ENCODE measurements at places on chromosomes 5 and 9.

DNA sequence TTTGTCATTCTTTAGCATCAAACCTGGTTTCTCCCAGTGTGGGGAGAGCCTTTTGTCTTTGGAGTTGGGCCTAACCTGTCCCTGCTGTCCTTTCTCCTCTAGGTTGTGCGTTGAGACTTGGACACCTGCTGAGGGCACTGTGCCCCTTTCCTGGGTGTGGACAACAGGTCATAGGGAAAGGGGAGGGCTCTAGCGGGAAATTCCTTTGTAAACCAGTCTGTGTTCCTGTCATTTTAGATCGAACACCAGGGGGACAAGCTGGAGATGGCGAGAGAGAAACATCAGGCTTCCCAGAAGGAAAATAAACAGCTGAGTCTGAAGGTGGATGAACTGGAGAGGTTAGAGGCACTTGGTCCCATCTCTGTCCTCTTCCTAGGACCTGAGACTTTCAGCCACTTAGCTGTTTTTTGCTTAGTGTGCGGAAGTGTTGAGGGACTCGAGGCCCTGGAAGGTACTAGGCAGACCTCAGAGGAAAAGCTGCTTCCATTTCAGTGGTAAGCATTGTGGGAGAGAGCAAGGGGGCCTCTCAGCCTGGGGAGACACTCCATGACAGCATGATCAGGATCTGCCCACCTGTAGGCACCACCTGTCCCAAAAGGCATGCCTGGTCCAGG lies 8.6 kb upstream of the GLE1 start:
- DNase-seq = no peak

- no peak for DNase-seq
Observed at GRCh38 chr9:137688725-137689124, 69.9 kb downstream of the EHMT1 start.

- no peak for DNase-seq
Observed at GRCh38 chr5:136399527-136399926, 34.2 kb upstream of the TRPC7 start.

DNA sequence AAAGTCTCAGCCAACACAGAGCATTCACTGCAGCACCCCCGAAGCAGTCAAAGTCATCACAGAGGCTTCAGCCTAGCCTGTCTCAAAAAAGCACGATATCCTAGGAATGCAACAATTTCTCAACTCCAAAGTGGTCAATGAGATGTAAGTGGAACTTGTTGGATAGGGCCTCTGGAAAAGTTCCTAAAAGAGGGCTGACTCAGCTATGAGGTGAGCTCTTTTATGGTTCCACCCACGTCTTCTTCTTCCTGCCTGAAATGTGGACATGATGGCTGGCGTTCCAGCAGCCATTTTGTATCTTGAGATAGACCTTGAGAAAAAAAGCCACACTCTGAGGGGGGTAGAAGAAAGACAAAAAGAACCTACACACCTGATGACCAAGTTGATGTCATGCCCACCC lies 32.5 kb upstream of the TRIO start:
- DNase-seq = no peak

- DNase-seq = no peak
Observed at GRCh38 chr5:177474846-177475562, 1.6 kb upstream of the DBN1 start.

- no peak for DNase-seq
Observed at GRCh38 chr5:3325201-3325971, 270.2 kb upstream of the IRX1 start.

GRCh38 chr5:145307866-145308382 lies 527.2 kb downstream of the PRELID2 start:
- no peak for DNase-seq

- DNase-seq = no peak
Observed at GRCh38 chr5:149063017-149063687, at the start of gene SH3TC2. Gene SH3TC2 (minus strand): TSS chr5:149063062. CDS start chr5:149063022, 40 bp downstream.

DNA sequence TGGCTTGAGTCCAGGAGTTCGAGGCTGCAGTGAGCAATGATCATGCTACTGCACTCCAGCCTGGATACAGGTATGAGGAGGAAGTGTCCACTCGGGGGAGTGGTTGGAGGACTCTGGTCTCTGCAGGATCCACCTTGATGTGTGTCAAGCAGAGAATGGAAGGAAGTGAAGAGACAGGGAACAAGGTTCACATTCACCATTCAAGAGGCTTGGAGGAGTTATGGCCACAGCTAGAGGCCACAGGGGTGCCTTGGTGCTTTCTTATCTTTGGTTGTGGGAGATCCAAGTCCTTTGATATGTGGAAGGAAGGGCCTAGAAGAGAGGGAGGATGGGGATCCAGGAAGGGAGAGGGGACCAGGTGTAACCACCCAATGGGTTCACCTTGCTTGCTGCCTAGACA lies 5.4 kb upstream of the CERCAM start:
- DNase-seq = no peak

DNA sequence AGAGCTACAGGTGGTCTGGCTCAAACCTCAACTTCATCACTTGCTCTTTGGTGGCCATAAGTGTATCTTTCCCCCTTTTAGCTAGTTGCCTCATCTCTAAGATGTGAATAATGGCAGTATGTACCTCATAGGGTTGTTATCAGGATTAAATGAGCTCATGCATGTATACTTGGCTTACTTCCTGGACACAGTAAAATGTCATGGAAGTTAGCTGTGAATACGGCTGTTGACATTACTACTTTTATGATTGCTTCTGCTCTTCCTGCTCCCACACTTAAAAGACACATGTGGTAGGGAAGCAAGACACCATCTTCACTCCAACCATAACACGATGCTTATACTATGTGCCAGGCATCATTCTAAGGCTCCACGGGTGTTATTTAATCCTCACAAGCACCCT lies 114.5 kb upstream of the GPR151 start:
- DNase-seq = no peak

DNA sequence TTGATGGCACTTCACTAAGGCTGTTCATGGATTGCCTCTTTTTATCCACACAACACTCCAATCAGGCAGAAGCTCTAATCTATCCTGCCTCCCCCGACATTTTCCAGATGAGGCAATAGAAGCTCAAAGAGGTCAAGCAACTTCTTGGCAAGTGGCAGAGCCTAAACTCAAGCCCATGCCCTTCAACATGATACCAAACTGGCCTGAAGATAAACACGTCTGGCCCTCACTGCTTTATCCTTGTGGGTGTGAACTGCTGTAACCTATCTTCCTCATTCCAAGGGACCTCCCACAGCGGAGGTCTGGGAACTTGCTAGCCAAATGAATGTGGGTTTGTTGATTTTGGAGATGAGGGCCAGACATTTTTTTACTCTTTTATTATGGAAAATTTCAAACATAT lies 9.5 kb downstream of the SLC35A4 start:
- no peak for DNase-seq

DNA sequence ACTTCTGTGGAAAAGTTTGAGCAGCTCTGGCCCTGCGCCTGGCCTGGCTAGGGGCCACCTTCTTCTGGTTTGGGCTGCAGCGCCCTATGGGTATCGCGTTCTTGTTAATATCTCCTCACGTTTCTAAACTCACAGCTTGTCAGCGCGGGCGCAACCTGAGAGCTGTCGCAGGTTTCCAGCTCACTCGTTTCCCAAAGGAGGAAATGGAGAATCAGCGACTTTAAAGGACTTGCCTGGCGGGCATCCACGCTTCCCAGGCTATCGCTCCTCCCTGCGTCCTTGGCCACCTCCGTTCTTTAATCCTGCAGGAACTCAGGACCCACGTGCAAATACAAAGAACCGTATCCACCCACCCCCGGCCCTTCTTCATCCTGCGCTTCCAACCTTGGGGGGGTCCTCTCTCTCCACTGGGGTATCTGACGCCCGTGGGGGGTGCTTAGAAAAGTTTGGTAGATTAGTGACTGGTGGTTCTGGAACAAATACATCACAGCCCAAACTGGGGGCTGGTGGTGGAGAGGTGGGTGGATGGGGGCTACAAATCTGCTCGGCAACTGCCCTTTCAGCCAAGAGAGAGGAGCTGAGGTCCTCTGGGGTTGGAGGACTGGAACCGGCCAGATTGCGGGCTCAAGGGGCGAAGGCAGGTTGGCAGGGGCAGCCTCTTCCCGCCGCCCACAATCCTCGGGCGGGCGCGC lies 578 bp upstream of the PSAT1 start:
- DNase-seq = no peak

DNA sequence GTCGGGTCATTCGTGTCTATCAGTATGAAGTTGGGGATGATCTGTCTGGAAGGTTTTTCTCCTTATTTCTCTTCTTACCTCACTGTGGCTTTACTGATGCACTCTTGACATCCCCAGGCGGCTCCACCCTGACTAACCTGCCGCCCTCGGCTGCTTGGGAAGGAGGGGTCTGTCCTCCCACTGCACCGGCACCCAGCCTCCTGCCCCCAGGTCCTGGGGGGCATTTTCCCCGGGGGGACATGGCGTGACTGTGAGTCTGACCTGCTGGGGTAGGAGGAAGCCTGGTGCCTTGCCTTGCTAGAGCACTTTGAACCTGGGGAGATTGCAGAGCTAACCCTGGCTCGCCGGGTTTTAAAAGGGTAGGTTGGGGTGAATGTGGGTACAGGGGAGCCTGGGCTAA lies 27.5 kb downstream of the DYNC2I2 start:
- DNase-seq = no peak

GRCh38 chr9:137217276-137218211 lies 4.5 kb downstream of the RNF208 start:
- no peak for DNase-seq

- no peak for DNase-seq
Observed at GRCh38 chr5:2326601-2327000, 424.9 kb downstream of the IRX2 start.
